AG09309 (cell line): ENCODE measurements at places on chromosomes 5 and 9.

GRCh38 chr9:93532141-93532540 lies 44.2 kb upstream of the PHF2 start:
- DNase-seq: no peak

- no peak for DNase-seq
These were observed 44.8 kb upstream of the STARD4 start for GRCh38 chr5:111557111-111557510.

GRCh38 chr5:67350185-67350584 lies 153.6 kb upstream of the CD180 start:
- no peak for DNase-seq

DNA sequence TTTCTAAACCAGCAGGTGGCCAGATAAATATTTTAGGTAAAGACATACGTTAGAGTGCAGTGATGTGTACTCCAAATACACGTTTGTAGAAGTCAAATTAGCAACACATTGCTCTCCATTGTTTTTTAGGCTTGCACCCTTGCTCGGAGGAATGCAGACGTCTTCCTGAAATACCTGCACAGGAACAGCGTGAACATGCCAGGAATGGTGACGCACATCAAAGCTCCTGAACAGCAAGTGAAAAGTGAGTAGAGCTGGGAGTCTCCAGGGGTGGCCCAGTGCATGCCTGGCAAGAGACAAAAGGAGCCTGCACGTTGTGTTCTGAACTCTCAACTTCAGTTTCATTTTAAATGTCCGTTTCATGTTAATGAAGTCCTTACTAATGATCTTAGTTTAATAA lies 207.5 kb upstream of the OTULINL start:
- DNase-seq: no peak

DNA sequence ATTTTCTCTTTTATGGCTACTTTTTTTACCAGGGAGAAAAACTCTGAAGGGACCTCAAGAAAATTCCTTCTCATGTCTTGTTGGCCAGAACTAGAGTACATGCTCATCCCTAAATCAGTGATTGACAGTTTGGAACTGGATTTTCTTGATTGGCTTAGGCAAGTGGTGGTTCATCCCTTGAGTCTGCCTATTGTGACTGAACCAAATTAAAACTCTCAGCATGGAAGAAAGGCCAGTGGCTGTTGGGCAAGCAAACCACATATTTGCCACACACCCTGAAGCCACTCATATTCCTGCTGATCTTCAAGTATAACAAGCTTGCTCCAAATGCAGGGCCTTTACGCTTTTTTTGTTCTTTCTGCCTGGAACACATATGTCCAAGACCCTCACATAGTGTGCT lies 7.2 kb upstream of the HOMER1 start:
- DNase-seq: no peak
